ENCODE measurements at places on chromosomes 4 and X. TPM values are rescaled to one million over a fixed set of nuclear protein-coding genes. Genes with fewer than 3 reads are reported as not detected.

Gene NAAA
- 32.9 TPM for polyA plus RNA-seq

Gene FGFBP2
- not detected for polyA plus RNA-seq

Gene C4orf51
- not detected for polyA plus RNA-seq

Gene GAGE2A
- not detected for polyA plus RNA-seq

Gene DMP1
- not detected for polyA plus RNA-seq

Gene MMRN1
- polyA plus RNA-seq = 0.62 TPM

Gene SLITRK4
- 2.8 TPM for polyA plus RNA-seq

Gene BRS3
- not detected for polyA plus RNA-seq

DNA sequence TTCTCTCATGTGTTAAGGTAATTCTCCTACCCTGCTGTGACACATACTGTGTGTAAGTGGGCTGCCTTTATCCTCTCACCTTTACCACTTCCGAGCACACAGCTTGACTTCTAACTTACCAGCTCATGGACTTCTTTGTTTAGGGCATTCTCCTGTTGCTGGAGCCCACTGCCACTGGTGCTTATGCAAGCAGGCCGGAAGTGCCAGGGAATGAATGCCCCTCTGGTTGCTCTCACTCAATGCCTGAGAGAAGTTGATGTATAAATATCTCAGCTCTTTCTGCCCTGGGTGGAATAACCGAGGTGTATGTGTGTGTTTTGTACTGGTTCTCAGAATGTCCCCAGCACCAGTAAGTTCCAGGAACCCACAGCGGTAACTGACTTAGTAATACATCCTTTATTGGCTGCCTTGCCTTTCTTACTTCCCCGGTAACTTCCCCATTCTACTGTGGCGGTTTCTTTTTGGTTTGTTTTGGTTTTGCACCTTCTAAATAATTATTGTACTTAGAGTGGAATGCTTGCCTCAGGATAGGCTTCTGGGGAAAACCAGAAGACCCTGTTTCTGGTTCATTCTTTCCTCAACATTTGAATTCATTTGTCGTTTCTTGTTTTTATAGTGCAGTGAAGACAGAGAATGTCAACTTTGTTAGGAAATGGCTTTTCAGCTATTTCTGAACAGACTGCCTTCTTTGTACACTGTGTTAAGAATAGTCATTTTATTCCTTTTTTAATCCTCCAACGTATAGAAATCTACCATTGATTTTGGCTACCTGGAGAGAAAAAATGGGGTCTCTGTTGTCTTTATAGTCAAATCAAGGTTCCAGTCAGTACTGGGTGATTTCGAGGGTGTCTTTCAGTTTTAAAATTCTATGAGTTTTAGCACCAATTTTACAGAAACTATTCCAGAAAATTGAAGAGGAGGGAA, 45.4 kb downstream of the CXorf58 start:
- no peak for DNase-seq

DNA sequence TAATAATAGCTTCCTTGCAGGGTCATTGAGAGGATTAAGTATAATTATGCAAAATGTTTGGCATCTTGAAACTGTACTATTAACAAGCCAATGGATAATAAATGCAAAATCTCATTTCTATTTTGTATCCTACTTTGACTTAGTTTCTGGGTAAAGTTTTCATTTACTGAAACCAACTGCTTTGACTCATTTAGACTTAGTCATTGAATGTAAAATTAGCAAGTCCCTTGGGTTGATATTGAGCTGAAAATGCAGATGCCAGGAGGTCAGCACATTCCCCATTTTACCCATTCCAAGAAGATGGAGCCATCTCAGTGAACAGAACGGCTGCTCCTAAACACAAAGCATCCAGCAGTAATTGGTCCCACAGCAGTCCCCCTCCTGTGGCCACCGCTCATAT, 74.7 kb upstream of the GATB start:
- no peak for DNase-seq

DNA sequence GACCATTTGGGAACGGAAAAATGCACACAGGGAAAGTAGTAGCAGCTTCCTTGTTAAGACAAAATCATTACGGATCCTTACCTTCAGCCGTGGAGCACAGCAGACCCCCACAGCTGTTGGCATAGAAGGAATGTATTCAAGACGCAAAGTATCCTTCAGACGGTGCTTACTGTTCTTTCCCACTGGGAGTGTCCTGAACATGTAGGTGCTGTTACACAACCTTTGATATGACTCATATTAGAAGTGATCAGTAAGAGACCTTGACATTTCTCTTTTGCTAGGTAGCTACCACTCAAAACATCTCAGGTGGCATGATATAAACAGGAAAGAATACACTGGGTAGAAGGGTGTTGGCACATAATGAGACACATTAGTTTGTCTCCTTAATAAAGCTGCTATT, 154.0 kb upstream of the FMR1 start:
- no peak for DNase-seq

DNA sequence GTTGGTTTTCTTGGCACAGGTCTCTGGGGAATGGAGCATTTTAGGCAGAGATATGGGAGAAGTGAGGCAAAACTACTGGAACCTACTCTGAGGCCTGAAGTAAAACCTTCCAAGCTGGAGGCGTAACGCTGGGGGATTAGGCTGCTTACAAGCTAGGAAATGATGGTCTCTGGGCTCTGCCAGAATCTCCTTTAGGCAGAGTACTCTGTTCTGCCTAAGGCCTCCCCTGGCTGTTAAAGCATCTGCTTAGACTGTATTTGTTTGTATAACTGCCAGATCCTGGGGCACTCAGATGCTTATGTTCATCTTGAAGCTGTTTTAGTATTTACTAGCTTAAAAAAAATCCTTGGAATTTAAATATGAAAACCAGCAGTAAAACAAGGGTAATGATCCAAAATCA, 822.2 kb downstream of the RPA4 start:
- DNase-seq = no peak

- DNase-seq = no peak
Measured at GRCh38 chr4:87669373-87669772, 19.3 kb downstream of the DMP1 start.

- DNase-seq = no peak
Measured at GRCh38 chr4:181479141-181479540, 764.1 kb upstream of the TENM3 start.

DNA sequence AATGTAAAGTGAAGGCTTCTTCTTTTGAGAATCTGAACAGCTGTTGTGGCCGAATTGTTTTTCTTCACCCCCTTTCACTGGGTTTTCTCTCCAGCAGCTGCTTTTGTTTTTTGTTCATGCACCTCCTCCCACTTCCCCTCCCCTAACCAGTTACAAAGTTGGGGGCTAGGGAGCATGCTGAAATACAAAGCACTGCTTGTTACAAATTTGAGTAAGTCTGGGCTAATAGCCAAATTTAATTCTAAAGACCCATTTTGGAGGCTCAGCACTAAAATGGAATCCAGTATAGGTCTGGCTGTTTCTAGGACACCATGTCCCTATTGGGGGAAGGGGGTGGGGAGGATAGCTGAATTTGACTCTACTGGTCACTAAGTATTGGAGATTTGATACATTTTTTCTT, 89.2 kb upstream of the GPM6B start:
- DNase-seq = no peak

DNA sequence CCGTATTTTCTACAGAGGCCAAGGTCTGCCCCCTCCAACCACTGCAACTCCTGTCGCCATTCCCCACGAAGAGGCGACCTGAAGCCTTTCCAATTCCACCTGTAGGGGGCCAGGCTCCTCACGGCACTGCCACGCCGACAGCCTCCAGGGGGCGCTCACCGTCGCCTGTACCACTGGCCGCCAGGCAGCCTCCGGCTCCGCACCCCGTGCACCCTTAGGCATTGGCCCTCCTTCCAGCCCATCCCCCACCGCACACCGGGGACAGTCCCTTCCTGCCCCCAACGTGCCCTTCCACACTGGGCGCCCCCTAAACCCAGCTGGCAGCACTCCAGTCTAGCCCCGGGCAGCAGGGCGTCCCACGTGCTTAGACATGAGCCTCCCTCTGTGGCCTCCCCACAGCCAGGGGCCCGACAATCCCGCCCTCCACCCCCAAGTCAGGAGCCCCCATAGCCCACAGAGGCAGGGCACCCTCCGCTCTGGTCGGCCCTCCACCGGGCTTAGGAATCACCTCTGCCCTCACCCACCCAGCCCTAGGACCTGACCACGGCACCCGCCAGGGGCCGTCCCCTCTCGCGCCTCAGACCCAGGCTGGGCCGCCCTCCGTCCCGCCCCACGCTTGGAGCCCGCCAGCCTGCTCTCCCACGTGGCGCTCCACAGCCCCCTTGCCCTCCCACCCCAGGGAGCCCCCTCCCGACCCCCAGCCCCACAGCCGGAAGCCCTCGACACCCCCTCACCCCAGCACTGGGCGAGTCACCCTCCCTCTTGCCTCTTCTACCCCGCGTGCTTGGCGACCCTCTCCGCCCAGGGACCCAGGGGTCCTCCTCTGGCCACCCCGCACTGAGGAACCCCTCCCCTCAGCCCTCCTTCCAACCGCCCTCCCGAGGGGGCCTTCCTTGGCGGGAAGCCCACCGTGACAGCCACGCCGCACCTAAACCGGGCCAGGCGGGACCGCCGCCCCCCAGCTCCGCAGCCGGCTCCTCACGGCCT, 711 bp downstream of the PNMA6E start:
- no peak for DNase-seq

GRCh38 chrX:40010550-40011321, 87.0 kb downstream of the BCOR start:
- DNase-seq = no peak

GRCh38 chrX:136192839-136193414, 45.6 kb downstream of the FHL1 start:
- DNase-seq = no peak

DNA sequence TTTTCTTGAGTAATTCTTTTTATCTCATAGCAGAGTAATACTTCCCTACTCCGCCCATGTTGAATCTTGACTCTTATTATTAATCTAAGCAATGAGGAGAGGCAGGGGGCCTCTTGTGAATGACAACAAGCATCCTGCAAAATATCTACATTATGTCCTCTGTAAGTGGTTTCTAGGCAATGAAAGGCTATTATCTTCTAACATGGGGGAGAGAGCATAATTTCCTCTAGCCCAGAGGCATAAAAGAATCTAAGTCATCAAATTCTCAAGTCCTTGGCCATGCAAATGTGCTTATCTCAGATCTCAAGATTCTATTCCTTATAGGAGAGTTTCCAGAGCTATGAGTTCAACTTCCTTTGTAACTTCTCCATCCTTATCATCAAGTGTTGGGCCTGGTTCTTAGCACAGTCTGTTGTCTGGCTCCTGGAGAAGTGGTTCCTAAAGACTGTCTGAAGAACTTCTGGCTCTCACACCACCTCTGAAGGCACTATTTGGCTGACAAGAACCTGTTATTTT, 423.1 kb upstream of the INTU start:
- no peak for DNase-seq

DNA sequence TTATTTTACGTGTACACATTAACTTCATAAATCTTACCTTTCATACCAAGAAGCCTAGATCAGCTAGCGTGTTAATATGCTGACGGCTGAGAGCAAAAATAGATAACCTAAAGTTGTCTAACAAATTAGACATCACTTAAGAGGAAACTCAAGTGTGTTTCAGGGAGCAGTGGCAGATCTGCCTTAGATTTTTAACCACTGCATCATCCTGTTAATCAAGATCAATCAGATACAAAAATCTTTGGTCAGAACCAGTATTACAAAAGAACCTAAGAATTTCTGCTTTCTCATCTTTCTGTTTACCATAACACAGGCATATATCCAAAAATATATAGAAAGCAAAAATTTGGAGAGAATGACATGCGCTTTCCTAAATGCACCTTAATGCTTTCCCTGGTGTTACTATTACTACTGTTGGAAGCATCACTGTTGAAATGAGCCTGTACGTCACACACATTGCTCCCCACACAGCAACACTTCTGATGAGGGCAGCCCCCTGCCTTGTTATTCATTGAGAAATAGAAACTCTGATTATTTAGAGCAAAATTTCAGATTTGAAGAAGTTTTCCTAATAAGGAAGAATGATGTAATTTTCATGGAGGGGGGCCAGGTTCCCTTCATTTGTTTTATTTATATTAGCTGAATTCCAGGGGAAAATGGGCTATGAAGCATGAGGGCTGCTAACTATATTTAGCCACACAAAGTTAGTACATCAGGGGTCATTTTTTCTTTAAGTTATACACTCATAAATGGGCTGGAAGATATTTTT, 152.3 kb downstream of the CBR4 start:
- no peak for DNase-seq

DNA sequence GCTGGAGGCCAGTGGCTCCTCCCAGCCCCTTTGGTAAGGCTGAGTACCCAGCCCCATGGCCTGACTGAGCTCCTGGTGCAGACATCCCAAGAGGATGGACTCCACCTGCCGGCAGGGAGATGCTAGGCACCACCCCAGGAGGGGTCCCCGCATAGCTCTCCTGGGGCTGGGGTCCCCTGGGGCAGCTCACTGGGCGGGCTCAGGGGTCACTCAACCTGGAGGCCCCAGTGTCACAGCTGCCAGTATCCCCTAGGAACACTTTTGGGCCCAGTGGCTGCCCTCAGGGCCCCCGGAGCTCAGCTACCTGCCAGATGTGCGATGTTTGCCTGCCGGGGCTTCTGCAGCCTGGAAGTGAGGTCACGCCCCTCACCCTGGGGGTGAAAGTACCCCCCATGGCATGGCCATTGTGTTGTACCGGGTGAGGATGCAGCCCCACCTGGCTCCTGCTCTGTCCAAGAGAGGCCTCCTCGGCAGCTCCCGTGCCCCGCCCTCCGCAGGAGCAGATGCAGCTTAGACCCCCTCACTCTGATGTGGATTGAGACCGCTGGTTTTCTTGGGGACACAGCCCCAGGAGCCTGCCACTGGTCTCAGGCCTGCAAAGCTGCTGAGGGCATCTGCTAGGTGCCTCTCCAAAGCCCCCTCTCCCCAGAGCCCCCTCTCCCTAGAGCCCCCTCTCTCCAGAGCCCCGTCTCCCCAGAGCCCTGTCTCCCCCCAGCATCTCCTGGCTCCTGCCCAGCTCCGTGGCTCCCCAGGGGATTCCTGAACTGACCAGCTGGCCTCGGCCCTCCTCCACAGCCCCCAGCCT, 6.7 kb upstream of the HGFAC start:
- peak; percentile 66 for DNase-seq

DNA sequence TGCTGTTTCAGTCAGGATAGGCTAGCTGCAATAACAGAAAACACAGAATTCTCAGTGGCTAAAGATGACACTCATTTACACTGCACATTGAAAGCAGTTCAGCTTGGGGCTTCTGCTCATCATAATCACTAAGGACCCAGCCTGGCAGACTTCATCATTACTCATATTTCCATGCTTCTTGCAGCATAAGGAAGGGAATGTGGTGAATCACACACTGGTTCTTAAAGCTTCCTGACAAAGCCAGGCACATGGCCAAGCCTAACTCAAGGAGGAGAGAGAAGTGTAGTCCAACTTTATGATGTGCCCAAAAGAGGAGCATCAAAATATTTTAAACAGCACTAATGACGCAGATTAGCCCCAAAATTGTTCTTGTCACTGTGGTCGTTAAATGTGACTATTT, 186.5 kb downstream of the BANK1 start:
- no peak for DNase-seq

- peak; percentile 78 for DNase-seq
Measured at GRCh38 chr4:104492183-104492771, 2.4 kb downstream of the CXXC4 start.

DNA sequence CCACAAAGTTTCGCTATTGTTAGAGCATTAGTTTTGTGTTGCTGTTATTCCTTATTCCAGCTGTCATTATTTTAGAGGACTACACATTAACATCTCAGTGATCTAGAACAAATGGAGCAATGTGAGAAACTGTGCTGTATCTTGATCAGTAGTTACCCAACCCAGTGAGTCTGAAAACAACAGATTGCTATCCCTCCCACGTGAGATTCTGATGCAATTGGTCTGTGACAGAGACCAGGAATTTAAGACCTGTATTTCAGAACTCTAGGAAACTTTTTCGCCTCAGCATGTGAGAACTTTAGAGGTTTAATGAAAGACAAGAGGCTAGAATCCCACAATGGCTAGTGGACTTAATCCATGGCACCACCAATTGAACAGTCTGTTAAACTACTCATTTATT, 35.7 kb upstream of the CDS1 start:
- DNase-seq = no peak

Data from kidney (tissue), 22 donors.